ENCODE measurements at places on chromosomes 3 and 15. TPM values are rescaled to one million over a fixed set of nuclear protein-coding genes. Genes with fewer than 3 reads are reported as not detected.

Gene SUSD5
- 0.05 TPM for polyA plus RNA-seq

Gene CPN2
- polyA plus RNA-seq: not detected

Gene SH2D7
- polyA plus RNA-seq: not detected

Gene RBM6
- 42.5 TPM for polyA plus RNA-seq

Gene TMEM45A
- not detected for polyA plus RNA-seq

Gene GOLGA8S
- not detected for polyA plus RNA-seq

Gene TMEM108
- not detected for polyA plus RNA-seq

Gene VGLL3
- not detected for polyA plus RNA-seq

Gene GABRB3
- not detected for polyA plus RNA-seq

Gene TM6SF1
- 0.96 TPM for polyA plus RNA-seq

Gene TNIK
- polyA plus RNA-seq: 0.97 TPM

Gene ERC2
- not detected for polyA plus RNA-seq

Gene ITIH4
- polyA plus RNA-seq: not detected

Gene MORC1
- polyA plus RNA-seq: 0.12 TPM

Gene HGD
- polyA plus RNA-seq: 0.88 TPM

Gene SEMA5B
- not detected for polyA plus RNA-seq

Gene ABHD17C
- polyA plus RNA-seq: not detected

Gene TEX9
- polyA plus RNA-seq: 0.48 TPM

Gene SLC28A2
- polyA plus RNA-seq: not detected

Gene GOLGA8B
- polyA plus RNA-seq: 9.0 TPM

Gene EFL1
- 28.5 TPM for polyA plus RNA-seq

Gene THRB
- polyA plus RNA-seq: 1.9 TPM

Gene MST1
- 1.1 TPM for polyA plus RNA-seq

Gene CGNL1
- not detected for polyA plus RNA-seq

Gene LIPC
- not detected for polyA plus RNA-seq

Gene PLSCR5
- not detected for polyA plus RNA-seq

Gene EFCC1
- not detected for polyA plus RNA-seq

Gene KCNMB3
- 6.0 TPM for polyA plus RNA-seq

Gene TTC21A
- polyA plus RNA-seq: 8.5 TPM

Gene SLC51B
- polyA plus RNA-seq: not detected

Gene LRRC49
- polyA plus RNA-seq: 0.63 TPM

Gene CLRN1
- not detected for polyA plus RNA-seq

Gene MAN2A2
- 7.1 TPM for polyA plus RNA-seq

Gene SGO1
- 10.1 TPM for polyA plus RNA-seq

Gene ANKUB1
- polyA plus RNA-seq: 2.6 TPM

Gene TYRO3
- polyA plus RNA-seq: not detected

Gene ACAN
- not detected for polyA plus RNA-seq

Gene CPEB1
- 0.24 TPM for polyA plus RNA-seq

Data from naive B cell (primary cell).